ENCODE measurements at places on chromosomes 3 and 15.

DNA sequence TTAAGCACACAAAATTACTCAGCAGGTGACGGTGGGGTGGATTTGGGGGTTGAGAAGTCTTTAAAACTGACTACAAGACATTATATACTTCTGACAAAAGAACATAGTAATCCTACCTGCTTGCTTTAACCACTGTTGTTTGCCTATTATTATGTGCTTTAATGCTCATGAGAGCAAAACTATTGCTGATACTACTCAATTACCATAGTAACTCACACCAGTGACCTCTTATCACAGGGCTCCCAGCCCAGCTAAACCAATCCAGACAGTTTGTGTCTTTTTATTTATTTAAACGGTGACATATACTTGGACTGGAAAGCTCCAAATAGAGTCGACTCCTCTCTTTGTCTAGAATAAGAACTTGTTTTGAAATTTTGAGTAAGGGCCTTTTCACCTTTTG, 42.8 kb upstream of the FEZF2 start:
- DNase-seq, result no peak

- DNase-seq, result no peak
Measured at GRCh38 chr15:57036352-57036751, 117.9 kb downstream of the TCF12 start.

GRCh38 chr15:98899272-98900021, 108.1 kb downstream of the PGPEP1L start:
- DNase-seq, result no peak

GRCh38 chr15:37995461-37996347, 61.3 kb downstream of the TMCO5A start:
- DNase-seq, result no peak

DNA sequence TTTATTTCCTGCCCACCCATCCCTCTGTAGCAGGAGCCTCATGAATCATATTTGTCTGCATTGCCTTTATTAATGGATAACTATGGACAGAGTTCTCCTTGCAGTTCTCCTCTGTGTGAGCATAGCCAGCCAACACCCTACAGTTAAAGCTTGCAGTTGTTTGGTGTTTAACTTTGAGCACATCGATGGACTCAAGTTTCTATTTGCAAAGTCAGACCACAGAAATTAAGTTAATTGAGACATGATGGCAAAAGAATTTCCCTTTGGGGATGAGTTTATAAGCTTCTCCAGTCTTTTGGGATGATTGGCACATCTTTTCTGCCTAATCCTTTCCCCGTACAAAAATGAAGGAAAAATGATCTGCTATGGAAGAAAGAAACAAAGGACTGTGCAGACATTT, 398.9 kb upstream of the THBS1 start:
- no peak for DNase-seq

DNA sequence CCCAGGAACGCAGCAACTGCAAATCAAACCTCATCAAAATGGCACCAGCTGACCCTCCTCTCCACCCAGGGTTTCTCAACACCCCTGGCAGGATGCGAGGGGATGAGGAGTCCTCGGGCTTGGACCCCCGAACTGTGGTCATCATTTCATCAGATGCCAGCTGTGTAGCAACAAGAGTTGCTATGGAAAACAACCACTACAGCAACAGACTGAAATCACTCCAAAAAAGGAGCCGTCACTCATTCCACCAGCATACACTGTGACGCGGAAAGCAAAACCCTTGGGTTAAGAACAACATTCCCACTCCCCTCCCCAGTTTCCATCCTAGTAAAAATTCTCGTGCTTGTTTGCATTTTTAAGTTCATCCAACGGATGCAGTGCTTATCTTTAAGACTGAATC, 40.1 kb downstream of the VGLL4 start:
- DNase-seq, result no peak

DNA sequence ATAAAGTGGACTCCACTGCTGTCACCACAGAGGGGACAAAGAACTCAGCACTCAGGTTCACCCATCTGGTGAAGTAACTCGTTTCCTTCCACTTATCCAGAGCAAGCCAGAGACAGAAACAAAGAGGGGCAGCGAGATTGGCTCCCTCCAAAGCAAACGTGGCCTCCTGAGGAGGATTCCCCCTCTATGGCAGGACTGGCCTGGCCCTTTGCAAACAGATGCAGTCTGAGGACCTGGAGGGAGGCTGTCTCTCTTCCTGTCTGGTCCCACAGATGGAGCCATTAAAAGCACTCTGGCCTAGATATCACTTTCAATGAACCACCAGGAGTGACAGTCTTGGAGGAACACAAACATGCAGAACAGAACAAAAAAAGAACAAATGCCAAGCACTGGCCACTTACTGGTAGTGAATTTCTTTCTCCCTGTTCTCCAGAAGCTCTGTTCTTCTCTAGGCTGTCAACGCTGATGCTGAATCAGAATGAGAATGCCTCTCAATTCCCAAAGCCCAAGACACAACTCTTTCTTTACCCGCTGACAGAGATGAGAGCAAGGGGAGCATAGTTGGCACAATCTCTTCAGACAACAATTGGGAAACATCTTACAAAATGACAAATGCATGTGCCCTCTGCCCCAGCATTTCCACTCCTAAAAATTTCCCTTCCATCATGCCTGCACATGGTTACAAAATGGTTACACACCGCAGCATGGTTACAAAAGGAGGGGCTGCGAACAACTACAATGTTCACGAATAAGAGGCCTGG, 14.3 kb downstream of the KLHL25 start:
- no peak for DNase-seq

DNA sequence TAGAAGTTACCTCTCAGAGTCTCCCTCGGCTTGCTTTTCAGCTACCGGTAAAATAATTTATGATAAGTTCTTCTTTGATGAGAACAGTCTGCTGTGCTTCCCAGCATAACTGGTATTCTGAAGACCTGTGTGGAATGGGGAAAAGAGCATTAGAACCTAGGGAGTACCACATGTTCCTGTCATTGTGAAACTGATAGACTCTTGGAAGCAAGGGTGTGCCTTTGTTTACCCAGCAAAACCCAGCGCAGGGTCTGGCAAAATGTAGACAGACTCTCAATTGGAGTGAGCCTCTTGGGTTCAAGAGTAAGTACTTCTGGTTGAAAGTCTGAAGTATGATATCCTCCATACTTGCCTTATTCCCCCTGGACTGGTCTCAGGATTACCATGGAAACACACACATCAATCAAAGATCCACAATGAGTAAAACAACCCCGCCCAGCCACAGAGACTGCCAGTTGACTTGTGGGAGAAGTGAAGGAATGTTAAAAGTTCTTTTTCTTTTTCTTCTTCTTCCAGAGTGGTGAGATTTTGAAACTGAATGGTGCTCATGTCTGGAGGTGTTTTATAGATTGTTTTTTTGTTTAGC, 652.4 kb upstream of the NAALADL2 start:
- DNase-seq, result no peak

GRCh38 chr3:53260286-53260785, 4.5 kb upstream of the TKT start:
- DNase-seq, result no peak

GRCh38 chr3:69871868-69872267, 127.7 kb upstream of the SAMMSON start:
- no peak for DNase-seq

GRCh38 chr3:188747489-188747888, 424.3 kb upstream of the TPRG1 start:
- DNase-seq, result no peak

DNA sequence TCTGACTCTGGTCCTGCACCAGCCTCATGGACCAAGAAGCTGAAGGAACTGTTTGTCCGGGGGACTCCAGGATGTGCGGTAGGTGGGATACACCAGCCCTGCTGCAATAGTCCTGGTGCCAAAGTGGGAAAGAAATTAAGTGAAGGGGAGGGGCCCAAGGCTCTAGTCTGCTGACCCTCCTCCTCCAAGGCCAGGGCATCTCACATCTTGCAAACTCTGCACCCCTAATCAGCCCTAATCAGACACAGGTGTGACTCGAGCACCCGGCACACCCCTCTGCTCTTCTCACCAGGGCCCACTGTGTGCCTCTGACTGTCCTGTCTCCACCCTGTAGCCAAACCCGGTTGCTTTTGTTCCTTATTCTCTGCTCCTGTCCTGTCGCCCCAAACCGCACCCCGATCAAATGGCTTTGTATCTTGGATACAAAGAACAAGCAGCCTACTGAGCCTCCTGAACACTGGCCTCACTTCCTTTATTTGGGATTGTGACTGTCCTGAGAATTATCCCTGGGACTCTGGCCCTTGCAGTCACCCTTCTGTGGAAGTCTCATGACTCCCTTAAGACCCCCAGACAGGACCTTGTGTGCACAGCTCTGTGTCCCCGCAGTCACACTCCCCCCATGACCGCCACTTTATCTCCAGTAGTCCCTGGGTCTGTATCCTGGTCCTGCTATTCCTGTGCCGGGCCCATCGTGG, 26.7 kb upstream of the SLC41A3 start:
- no peak for DNase-seq

DNA sequence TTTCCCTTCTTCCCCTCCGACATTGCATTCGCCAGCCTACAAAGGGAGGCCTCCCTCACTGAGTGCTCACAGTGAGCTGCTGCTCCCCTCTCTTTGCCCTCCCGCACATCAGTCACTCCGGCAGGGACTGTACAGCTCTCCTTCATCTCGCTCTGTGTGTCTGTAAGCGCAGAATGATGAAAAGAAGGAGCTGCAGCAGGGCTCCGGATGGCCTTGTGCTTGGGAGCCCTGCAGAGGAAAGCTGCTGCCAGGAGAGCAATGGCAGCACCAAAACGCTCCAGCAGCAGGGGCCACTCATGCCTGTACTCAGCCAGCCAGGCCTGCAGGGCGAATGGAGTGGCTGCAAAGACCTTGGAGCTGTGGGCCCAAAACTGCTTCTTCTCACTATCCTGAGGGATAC, 107.0 kb upstream of the NSMCE3 start:
- no peak for DNase-seq

- DNase-seq, result no peak
Measured at GRCh38 chr3:167493244-167493643, 19.4 kb upstream of the SERPINI2 start.

GRCh38 chr15:39819533-39819932, 36.9 kb upstream of the FSIP1 start:
- no peak for DNase-seq

DNA sequence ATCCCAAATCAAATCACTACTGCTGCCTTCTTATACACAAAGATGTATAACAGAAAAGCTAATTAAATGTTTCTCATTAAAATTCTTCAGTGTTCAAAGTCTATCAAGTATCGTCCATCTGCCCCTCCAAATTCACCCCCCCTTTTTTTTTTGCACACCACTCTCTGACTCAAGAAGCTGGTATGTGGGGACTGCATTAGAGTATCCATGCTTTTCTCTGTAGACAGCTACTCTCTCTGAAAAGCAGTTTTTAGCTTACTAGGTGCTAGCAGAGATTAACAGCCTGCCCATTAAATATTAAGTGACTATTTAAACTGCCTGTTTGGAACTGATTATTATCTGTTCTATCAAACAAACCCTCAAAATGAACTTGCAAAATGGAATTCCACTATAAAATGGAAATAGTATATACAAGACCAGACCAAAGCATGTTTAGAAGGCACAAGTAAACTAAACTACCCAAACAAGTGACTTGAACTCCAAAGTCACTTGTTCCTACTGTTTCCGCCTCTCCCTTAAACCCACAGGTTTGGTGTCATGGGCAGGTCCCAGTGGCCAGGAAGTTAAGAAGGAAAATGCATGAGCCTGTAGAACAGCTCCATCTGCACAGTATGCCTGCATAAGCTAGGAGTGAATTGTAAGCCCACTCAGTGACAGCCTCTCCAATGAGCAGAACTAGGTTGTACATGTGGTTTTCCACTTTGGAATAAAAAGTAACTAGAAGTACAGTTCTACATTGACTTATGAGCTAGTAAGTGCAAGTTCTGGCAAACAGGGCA, 32.5 kb downstream of the GBE1 start:
- no peak for DNase-seq

DNA sequence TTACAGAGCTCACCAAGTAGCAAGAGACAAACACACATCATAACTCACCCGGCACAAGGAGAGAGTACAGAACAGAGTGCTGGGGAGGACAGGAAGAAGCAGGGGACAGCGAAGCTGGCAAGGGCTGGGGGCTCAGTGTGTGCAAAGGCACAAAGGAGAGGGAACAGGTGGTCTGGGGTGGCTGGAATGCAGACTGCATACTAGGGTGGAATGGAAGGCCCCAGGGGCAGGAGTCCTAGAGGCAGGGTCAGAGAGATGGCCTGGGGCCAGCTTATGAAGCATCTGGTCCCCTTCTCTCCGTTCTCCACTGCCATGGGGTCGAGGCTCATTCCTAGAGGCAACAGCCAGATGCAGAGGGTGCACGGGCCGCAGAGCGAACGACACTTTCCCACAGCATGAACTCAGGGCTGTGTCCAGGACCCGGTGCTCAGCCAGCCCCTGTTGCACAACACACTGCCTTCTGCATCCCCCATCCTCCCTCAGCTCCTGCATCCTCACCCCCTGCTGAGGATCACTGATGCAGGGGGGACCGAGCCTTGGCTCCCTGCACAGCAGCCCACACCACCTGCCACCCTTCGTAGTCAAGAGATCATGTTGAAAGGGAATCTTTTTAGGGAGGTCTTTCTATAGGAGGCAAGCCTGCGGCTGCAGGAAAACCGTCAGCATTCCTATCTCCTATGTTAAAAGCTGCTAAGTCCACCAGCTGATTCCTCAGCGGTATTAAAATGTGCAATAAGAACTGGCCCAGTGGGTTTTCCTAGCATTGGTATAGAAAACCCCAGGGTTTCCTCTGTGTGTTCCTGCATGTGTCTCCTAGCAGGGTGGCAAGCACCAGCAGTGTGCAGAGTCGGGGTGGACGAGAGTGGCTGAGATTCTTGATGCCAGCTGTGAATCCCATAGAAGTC, 293.5 kb downstream of the UACA start:
- DNase-seq, result no peak

- DNase-seq, result no peak
Measured at GRCh38 chr3:33590541-33590940, 127.5 kb downstream of the CLASP2 start.

DNA sequence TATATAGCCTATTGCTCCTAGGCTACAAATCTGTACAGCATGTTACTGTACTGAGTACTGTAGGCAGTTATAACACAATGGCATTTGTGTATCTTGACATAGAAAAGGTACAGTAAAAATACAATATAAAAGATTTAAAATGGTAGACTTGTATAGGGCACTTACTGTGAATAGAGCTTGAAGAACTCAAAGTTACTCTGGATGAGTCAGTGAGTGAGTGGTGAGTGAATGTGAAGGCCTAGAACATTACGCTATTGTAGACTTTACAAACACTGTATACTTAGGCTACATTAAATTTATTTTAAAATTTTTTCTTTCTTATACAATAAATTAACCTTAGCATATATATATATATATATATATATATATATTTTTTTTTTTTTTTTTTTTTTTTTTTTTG, 140.0 kb upstream of the UBE2E1 start:
- DNase-seq, result no peak

GRCh38 chr15:98744506-98744905, 96.2 kb downstream of the IGF1R start:
- DNase-seq, result no peak

GRCh38 chr15:67957435-67958132, 96.5 kb upstream of the PIAS1 start:
- DNase-seq, result no peak

DNA sequence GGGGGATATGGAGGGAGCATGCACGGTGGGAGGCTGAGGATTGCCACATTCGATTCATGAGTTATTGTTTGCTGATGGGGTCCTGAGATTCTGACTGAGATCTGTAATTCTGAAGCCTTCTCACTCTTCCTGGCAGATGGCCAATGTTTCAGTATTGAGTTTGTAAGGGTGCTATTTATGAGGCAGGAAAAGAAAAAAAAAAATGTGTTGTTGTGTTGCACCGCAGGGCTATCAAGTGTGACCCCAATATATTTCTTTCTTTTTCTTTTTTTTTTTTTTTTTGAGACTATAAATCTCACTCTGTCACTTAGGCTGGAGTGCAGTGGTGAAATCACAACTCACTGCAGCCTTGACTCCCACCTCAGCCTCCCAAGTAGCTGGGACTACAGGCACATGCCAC, 3.2 kb upstream of the SENP2 start:
- DNase-seq, result no peak
